ENCODE measurements at places on chromosomes 6 and 20.

- DNase-seq: no peak
Measured at GRCh38 chr20:44830523-44830922, 20.2 kb upstream of the RIMS4 start.

DNA sequence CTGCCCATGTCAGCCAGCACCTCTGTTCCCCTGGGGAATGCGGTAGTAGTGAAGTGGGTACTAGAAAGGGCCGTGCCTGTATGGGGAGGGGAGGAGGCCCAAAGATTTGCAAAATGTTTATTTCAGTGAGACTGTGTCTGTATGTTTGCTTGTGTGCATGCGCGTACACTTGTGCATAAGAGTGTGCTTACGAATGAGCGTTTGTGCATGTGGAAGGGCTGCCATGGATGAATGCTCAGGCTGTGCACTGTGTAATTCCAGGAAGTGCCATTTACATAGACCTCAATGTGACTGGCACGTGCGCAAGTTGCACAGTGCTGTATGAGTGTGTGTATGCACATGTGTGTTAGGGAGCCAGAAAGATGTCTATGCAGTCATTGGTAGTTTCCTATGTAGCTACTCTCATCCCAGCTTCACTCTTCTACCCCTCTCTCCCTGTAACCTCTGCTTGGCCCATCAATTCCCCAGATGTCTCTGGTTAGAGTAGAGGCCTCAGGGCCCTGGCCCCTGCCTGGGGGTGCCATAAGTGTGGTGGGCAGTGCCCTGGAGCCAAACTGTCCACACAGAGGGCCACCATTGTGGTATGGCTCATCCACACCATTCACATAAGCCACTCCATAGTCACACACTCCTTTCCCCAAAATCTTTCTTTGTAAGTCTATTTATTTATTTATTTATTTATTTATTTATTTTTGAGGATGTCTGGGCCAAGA, 26.8 kb upstream of the SLC22A7 start:
- no peak for DNase-seq

- DNase-seq: no peak
Measured at GRCh38 chr20:57568088-57568896, 7.4 kb downstream of the PCK1 start.

DNA sequence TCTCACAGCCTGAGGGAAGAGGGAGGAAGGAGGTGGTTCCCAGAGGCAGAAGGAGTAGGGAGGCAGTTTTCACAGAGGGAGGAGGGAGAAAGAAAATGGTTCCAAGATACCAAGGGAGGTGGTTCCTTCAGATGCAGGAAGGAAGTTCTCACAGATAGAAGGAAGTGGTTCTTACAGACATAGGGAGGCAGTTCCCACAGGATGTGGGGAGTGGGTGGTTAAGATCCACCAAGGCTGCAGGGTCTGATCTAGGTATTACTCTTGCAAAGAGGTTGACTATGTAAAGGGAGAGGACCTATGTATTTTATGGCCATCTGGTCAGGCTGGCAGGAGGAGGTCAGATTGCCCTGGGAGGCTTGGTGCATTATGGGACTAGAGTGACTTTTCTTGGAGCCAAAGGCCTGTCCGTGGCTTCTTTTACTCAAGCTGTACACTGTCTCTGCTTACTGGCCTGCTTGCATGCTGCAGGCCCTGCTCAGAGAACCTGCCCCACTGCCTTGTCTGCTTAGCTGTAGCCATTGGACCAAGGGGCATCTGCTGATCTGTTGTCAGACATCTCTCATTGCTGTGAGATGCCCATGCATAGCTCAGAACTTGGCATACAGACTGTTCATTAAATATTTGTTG, 283.7 kb downstream of the DHX35 start:
- no peak for DNase-seq

- DNase-seq: no peak
Measured at GRCh38 chr20:47971058-47971791, 185.9 kb upstream of the SULF2 start.

- no peak for DNase-seq
Measured at GRCh38 chr20:45206725-45207124, at the start of gene SEMG1. Gene SEMG1, plus strand, starts transcription at chr20:45207033. Its CDS starts 21 bp downstream, at chr20:45207054.

DNA sequence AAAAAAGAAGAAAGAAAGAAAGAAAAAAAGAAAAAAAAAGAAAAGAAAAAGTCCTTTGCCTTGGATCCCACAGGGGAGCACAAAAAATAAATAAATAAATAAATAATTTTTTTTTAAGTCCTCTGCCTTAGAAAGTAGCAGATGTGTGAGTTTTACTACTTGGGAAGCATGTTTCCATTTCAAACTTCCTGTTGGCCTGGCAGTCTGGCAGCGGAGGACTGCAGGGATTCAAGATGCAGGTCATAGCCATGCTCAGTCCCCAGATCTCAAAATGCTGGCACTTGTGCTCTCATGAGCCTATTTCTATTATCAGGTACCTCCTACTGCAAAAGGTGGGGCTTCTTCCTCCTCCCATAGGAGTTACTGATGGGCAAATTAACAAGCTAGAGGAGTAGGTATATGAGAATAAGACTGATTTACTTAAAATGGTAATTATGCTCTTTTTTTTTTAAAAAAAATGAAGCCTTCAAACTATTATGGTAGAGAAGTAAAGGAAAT, 54.2 kb upstream of the MAP7 start:
- DNase-seq: no peak

DNA sequence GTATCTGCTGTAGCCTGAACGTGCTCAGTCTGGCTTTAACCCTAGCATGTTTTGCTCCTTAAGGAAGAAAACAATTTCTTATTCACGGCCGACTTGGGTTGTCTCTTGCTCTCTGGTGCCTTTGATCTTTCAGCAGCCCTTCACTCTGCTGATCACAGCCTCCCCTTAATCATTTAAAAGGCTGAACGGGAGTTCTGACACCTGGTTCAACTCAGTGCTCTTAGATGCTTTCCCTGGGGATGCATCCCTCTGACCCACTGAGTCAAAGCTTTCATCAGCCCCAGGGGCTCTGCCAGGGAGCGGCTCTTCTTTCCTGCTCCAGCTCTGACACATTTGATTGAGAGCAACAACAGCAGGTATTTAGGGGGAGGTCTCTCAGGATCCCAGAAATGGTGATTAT, 79.0 kb upstream of the FYN start:
- DNase-seq: no peak

DNA sequence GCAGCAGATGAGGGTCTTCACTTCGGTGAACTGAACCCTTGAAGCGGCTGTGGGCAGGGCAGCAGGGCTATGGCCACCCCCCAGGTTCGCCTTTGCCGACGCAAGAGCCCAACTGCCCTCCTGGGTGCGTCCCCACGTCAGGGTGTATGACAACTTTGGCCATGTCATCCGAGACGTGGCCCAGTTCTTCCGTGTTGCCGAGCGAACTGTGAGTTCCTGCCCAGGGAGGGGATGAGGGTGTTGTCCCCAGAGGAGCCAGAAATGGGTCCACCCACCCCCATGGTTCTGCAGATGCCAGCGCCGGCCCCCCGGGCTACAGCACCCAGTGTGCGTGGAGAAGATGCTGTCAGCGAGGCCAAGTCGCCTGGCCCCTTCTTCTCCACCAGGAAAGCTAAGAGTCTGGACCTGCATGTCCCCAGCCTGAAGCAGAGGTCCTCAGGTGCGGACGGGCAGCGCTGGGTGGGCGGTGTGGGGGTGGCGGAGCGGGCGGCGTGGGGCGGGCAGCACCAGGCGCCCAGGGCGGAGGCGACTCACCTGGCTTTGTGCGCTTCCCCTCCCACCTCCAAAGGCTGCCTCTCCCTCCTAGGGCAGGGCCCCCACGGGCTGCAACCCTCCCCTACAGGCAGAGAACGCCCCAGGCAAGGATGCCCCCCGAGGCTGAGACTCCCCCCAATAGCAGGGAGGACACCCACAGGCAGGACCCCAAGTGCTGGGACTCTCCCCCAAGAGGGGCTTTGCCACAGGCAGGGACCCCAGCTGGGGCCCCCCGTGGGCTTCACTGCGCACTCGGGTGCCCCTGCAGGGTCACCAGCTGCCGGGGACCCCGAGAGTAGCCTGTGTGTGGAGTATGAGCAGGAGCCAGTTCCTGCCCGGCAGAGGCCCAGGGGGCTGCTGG, 6.2 kb upstream of the TNFRSF6B start:
- DNase-seq: no peak

- DNase-seq: no peak
Measured at GRCh38 chr20:46365487-46366220, 40.8 kb downstream of the ELMO2 start.

DNA sequence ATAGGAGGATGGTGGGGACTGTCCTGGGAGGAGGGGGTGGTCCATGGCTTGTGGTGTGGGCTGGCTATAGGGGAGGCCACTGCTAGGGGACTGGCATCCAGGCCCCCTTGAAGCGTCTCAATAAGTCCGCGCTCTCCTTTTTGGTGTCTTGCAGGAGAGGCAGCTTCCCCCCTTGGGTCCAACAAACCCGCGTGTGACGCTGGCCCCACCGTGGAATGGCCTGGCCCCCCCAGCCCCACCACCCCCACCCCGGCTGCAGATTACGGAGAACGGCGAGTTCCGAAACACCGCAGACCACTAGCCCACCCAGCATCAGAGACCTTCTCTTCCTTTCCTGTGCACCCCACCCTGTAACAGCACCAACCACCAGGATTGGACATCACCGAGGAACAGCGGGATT, 2.8 kb upstream of the ZBTB9 start:
- no peak for DNase-seq

DNA sequence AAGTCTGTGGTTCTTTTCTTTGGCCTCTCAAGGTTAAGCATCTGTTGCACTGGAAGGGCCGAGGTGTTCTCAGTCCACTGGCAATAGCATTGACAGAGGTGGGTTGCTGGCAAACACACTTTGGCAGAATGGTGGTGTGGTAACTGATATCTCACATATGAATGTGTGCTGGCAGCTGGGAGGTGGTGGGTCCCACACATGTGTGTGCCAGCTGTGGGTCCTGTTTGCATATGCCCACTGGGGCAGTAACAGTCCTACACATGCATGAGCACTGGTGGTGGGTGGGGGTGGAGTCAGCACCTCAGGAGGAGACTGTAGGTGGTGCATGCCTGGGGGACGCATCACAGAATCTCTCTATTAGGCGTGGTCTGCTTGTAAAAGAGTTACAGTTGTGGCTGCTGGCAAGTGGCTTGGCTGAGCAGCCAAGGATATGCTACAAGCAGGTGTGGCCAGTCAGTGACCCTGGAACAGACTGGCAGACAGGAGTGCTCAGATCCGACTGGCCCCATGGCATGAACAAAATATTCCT, 934.3 kb downstream of the GRIK2 start:
- DNase-seq: no peak

DNA sequence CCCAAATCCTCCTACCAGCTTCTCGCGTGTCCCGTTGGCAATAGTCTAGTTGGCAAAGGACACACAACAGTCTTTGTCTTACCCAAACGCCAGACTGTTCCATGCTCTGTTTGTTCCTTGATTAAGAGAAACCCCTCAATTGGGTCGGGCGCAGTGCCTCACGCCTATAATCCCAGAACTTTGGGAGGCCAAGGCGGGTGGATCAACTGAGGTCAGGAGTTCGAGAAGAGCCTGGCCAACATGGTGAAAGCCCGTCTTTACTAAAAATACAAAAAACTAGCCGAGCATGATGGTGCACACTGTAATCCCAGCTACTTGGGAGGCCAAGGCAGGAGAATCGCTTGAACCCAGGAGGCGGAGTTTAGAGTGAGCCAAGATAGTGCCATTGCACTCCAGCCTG, 153.7 kb downstream of the GRM4 start:
- DNase-seq: no peak

DNA sequence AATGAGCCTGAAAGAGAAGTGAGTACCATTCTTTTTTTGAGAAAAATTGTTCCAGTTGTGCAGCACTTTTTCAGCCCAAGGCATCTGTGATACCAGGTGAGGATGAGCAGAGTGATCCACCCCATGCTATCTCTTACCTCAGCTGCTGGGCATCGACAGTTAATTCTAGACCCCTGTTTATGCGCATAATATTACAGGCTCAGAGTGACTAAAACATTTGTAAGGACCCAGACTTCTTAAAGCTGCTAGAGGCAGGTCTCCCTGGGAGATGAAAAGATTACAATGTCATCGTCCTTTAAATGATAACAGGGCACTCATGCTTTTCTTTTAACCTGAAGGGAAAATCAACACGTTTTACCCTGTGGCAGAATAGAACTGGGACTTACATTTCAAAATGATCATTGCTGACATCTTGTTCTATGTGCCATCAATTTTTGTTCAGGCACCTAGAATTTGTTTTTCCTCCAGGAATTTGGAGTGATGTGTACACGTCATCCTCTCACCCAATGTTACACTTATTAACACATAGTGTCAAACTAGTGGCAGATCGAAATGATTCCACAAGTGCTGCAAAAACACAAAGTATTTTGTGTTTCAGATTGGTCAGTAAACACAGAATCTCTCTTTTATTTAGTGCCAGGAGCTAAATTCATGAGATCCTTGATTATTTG, 684.6 kb downstream of the UTRN start:
- no peak for DNase-seq

DNA sequence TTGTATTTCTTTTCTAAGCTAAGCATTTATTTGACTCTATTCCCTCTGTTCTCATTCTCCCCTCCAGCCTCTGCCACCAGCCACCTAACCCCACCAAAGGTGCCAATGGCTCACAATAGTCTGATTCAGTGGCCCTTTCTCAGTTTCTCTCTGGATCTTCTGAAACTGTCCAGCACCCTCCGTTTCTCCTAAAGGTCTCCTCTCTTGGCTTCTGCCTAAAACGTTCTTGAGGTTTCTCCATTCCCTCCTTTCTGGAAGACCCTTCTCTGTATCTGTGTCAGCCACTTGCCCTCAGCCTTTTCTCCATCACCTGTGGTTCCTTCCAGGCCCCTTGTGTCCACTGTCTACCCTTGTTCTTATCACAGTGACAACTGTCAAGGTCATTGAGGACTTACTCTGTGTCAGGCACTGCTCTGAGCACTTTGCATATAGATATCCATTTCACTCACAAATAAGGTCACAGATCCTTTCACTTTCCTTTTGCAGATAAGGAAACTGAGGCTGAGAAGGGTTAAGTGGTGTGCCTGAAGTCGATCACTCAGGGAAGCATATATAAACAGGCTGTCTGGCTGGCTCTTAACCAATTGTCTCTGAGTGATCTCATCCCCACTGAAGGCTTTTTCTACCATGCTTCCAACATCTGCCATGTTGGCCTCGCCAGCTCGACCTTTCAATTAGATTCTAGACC, 48.1 kb downstream of the FOXA2 start:
- DNase-seq: no peak

DNA sequence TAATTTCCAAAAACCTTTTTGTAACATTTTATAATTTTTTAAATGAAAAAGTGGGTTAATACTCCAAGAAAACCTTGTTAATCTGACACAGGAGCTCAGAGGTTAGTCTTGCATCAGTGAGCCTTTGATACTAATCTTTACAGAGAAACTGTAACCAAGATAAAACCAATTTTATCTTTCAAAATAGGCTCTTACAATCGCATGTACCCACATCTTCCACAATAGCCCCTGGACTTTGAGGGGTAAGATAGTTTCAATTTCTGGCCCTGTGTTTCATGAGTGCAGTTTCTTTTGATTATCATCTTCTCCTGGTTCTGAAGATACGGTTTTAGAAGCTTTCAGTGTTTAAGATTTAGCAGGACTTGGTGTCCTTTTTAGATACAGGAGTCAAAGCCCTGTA, 34.5 kb upstream of the MAS1L start:
- no peak for DNase-seq

- DNase-seq: no peak
Measured at GRCh38 chr6:107154131-107154800, 39.0 kb upstream of the BEND3 start.

- DNase-seq: no peak
Measured at GRCh38 chr20:10314198-10314597, 95.6 kb downstream of the SNAP25 start.

All from glomerular endothelial cell (primary cell).